Epithelial cell of umbilical artery (primary cell): ENCODE measurements at places on chromosomes 6 and 20. TPM values are rescaled to one million over a fixed set of nuclear protein-coding genes. Genes with fewer than 3 reads are reported as not detected.

Gene NRSN1
- total RNA-seq, result not detected in 2 replicates

Gene CLDN20
- total RNA-seq, result 0.30 TPM in 1 of 2 replicates, not detected in the other

Gene IMPG1
- under 0.01 TPM in 1 of 2 replicates, not detected in the other for total RNA-seq

Gene SLCO4A1
- 3.6 and 5.9 TPM in 2 replicates for total RNA-seq

Gene CST2
- not detected in 2 replicates for total RNA-seq

Gene CTCFL
- 0.15 TPM in 1 of 2 replicates, not detected in the other for total RNA-seq

Gene TJAP1
- total RNA-seq, result 7.8 and 10.2 TPM in 2 replicates

Gene CBLN4
- total RNA-seq, result not detected in 2 replicates

Gene ADGRG6
- total RNA-seq, result 158 and 199 TPM in 2 replicates

Gene PSMA7
- 714 and 749 TPM in 2 replicates for total RNA-seq

Gene OGFRL1
- total RNA-seq, result 8.8 and 11.4 TPM in 2 replicates

Gene FAM210B
- 34.8 and 43.2 TPM in 2 replicates for total RNA-seq

Gene STK4
- total RNA-seq, result 24.0 and 34.8 TPM in 2 replicates

Gene TOX2
- 1.7 and 3.2 TPM in 2 replicates for total RNA-seq

Gene COL9A1
- not detected in 2 replicates for total RNA-seq
